ENCODE measurements at places on chromosomes 2 and 18. TPM values are rescaled to one million over a fixed set of nuclear protein-coding genes. Genes with fewer than 3 reads are reported as not detected.

- DNase-seq: no peak
Observed at GRCh38 chr2:171317492-171318125, 116.2 kb downstream of the METTL8 start.

DNA sequence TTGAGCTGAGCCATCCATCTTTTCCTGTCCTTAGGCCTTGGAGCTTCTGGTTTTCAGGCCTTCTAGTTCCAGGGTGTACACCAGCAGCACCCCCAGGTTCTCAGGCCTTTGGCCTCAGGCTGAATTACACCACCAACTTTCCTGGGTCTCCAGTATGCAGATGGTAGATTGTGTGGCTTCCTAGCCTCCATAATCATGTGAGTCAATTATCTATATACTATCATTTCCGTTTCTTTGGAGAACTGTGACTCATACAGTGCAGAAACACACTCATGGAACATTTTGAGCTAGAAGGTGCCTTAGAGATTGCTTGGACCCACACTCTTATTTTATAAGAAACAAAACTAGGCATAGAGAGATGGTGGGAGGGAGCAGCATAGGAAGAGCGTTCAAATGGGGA, 167.4 kb downstream of the NCK2 start:
- no peak for DNase-seq

DNA sequence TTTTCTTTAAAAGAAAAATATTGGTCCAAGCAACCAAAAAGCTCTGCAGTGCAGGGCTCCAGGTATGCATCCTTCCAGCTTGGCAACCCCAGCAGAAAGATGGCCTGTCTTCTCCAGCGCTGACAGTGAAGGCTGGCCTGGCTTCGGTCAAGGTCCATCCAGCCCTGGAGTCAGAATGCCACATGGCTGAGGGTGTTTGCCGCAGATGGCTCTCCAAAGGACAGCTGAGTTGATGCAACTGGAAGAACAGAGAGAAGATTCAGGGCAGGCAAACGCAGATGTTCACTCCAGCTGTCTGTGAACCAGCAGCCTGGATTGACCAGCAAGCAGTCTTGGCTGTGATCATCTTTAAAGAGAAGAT, 51.4 kb downstream of the MARCO start:
- DNase-seq: no peak

DNA sequence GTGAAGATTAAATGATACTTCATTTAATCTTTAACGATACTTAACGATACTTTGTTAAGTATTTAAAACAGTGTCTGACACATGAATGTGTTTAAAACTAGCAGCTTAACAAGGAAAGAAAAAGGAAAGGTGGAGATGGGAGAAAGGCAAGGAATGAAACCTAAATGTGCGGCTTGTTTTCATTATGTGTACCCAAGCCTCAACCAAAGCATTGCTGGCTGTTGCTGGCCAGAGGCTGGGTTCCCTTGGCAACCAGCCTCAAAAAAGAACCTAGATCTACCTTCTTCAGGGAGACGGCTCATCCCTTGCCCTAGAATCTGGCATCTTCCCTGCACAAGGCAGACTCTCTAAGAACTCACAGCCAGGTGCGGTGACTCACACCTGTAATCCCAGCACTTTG, 13.8 kb upstream of the PCBP1 start:
- DNase-seq: no peak

DNA sequence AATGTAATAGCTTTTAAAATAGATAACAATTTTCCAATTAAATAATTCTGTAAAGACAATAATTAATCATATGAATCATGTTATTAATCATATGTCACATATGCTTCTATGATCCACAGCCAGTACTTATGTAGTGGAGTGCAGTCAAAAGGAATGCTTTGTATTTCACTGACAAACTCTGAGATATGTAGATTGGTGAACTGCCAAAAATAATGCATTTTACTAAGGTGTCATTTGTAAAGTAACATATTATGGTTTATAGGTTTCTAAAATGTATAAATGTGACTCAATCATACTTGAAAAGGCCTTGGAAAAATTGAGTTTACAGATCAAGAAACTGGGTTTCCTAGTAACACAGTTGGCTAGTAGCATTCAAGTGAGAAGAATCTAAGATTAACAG, 93.8 kb upstream of the KCNH7 start:
- no peak for DNase-seq

The SIX2 gene
- polyA plus RNA-seq: not detected

Data from CD14-positive monocyte (primary cell).